ENCODE measurements at places on chromosomes 13 and 19.

GRCh38 chr19:47651132-47651531 is 42.2 kb downstream of the BICRA start:
- no peak for DNase-seq

- DNase-seq = no peak
Measured at GRCh38 chr13:110887597-110888333, 27.1 kb downstream of the ANKRD10 start.

GRCh38 chr13:50843257-50844083 is at the start of gene DLEU7:
Gene DLEU7, minus strand, starts transcription at chr13:50843692. Its CDS starts 46 bp downstream, at chr13:50843646.
- no peak for DNase-seq

GRCh38 chr19:54387991-54388801 is 23.5 kb upstream of the LAIR1 start:
- no peak for DNase-seq

DNA sequence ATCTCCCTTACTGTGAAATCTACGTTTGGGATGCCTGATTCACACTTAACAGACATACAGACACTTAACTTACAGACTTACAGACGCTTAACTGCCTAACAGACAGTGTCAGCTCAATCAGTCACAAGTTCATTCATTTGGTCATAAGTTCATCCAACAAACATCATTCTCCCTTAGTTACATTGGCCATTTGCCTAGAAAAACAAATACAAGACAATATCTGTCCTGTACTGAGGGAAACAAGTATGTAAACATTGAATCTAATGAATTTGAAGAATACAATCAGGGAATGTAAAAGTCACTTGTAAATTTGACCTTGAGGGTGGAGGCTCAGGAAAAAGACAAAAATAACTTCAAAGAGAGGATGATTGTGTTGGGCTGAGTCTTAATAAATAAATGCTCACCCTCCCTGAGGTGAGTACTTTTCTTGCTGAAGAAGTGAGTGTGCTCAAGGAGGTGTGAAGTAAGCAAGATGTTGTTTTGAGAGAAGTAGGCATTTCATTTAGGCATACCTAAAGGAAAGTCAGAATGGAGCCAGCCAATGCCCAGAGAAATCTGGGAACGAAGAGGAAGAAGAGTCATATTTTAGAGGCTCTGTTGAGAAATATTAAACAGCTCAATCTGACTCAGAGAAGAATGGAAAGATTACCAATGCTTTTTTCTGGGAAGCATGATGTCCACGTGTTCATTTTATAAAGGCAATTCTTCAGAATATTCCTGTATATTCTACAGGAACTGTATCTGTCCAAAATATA is 958.4 kb upstream of the SLC10A2 start:
- DNase-seq = no peak

GRCh38 chr19:3319643-3320353 is 46.6 kb upstream of the NFIC start:
- DNase-seq = no peak

GRCh38 chr13:38883783-38884182 is 106.8 kb downstream of the STOML3 start:
- no peak for DNase-seq

GRCh38 chr13:44415815-44416214 is 42.2 kb downstream of the SERP2 start:
- no peak for DNase-seq

DNA sequence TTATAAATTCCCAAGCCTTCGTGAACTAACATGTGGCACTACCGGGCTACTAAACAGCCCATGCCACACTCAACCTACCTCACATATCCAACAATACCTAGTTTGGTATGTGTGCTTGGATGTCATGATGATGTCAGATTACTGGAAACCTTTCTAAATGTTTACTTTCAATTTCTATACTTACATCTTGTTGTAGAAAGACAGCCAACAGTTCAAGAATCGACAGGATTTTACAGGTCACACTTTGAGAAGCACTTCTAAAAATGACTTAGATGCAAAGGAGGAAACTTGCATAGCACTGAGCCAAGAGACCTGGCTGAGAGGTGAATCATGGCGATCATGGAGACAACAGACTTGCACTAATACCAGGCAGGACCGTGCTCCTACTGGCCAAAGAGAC is 209.9 kb downstream of the COL4A1 start:
- no peak for DNase-seq

GRCh38 chr13:45700971-45701900 is 884 bp upstream of the CBY2 start:
- DNase-seq = no peak

- no peak for DNase-seq
Measured at GRCh38 chr19:41861116-41861768, 1.2 kb downstream of the RPS19 start.

DNA sequence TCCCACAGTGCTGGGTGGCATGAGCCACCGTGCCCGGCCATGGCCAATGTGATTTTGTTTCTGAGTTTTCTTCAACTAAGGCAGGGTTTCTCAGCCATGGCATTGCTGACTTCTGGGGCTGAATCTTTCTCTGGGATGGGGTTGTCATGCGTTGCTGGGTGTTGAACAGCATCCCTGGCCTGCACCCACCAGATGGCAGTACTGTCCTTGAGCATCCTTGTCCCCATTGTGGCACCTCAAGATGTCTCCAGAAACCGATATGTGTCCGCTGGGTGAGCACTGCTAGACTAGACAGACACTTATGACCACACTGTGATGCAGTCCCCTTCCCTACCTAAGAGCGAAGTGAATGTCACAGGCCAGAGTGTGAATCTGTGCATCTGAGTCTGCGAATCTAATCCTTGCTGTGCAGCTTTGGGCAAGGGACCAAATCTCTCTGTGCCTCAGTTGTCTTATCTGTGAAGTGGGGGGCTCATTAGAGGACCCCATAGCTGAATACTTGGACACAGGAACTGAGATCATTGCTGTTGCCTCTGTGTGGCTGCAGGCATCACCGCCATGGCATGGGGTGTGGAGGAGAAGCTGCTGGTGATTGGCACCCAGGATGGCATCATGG is 50.3 kb upstream of the SIN3B start:
- no peak for DNase-seq

DNA sequence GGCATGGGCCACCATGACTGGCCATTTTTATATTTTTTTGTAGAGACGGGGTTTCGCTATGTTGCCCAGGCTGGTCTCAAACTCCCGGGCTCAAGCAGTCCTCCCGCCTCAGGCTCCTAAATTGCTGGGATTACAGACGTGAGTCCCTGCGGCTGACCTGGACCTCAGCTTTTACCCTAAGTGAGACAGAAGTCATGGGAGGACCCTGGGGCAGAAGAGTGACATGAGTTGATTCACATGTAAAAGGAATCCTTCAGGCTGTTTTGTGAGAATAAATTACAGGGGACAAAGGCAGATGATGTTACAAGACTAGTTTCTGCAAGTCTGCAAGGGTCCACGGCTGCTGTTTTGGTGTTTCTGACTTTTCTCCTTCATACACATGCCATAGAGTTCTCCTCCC is 2.6 kb upstream of the BCAM start:
- DNase-seq = no peak

DNA sequence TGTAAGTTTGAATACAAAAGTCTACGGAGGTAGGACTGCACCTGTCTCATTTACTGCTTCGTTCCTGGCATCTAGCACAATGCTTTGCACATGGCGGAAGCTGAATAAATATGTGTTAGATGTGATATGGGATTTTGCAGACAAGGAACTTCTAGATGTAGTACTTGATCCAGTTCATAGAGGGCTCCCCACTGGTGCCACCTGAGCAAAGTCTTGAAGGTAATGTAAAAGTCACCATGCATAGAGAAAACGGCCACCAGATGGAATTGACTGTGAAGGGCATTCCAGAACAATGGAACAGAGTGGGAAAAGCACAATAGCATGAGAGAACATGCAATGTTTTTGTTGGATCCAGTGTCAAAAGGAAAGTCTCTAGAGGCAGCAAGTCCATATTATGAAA is 209.3 kb downstream of the HS6ST3 start:
- no peak for DNase-seq

GRCh38 chr13:114151031-114151430 is 18.6 kb upstream of the RASA3 start:
- no peak for DNase-seq

GRCh38 chr13:99610702-99611289 is 109.5 kb downstream of the TM9SF2 start:
- no peak for DNase-seq

- no peak for DNase-seq
Measured at GRCh38 chr13:29763436-29764180, 86.8 kb downstream of the UBL3 start.

DNA sequence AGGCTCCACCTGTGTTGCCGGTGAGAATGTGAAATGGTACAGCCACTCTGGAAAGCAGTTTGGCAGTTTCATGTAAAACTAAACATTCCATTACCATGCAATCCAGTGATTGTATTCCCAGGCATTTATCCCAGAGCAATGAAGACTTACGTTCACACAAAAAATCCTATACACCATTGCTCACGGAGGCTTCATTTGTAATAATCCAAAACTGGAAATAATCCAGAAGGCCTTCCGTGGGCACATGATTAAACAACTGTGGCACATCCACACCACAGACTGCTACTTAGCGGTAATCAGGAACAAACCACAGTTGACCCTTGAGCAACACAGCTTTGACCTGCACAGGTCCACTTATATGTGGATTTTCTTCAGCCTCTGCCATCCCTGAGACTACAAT is 339.7 kb downstream of the MTUS2 start:
- no peak for DNase-seq

- no peak for DNase-seq
Measured at GRCh38 chr13:107441279-107441678, 774.1 kb downstream of the LIG4 start.

GRCh38 chr13:97387485-97387839 is 46.5 kb upstream of the RAP2A start:
- DNase-seq = no peak

GRCh38 chr13:32334671-32335070 is 19.4 kb downstream of the BRCA2 start:
- no peak for DNase-seq

GRCh38 chr19:6739883-6740588 is 556 bp downstream of the TRIP10 start:
- no peak for DNase-seq
